ENCODE measurements at places on chromosomes 13 and 19.

GRCh38 chr19:28210886-28211285 lies 1002.1 kb downstream of the UQCRFS1 start:
- DNase-seq: no peak

DNA sequence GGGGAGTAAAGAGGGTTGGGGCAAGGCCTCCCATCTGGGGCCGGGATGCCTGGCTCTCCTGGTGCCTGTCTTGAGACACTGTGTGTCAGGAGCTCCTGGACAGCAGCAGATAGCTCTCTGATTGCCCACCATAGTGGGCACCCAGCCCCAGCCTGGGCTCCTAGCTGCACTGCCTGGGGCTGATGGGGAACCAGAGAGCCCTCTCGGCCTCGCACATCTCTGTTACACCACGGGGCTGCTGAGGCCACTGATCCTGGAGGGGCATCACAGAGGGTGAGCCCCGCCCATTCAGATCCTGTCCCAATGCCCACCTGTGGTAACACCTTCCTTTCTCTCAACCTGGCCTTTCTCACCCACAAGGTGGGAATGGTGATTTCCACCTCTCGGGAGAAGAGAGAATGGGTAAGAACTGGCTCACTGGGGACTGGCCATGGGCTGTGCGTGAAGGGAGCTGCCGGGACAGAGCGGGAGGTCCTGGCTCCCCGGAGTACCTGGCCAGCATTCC lies 135.9 kb downstream of the URI1 start:
- DNase-seq: no peak

DNA sequence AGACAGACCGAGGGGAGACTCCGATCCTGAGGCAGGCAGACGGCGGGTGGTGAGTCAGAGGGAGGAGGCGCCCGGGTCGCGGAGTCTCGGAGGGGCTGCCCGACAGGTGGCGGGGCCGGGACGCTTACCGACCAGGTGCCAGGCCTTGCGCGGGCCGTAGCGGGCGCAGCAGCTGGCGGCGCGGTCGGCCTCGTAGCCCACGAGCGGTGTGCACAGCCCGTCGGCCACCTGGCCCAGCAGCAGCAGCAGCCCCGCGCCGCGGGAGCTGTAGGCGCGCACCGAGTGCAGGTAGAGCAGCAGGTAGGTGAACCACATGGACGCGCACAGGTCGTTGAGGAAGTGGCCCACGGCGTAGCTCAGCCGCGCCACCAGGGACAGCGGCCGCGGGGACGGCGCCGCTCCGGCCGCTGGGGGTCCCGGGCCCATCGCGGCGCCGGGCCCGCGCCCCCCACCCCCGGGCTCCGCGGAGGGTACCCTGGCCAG lies 367 bp downstream of the MFSD12 start:
- peak; percentile 58 for DNase-seq

DNA sequence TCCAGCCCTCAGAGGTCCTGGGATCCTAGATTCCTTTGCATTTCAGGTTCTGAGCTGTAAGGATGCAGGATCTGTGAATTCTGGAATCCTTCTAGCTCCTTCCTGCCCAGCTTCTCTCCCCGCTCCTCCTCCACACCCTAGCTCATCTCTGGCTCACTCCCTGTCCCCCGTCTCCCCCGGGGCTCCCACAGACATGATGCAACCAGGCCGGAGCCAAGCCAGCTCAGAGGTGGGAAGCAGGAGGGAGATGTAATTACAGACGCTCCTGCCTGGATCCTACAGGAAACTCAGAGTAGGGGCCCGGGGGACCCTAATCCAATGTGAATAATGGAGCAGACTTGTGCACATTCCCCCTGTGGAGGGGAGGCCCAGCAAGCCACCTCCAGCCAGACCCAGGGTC lies 4.5 kb downstream of the GNG8 start:
- no peak for DNase-seq

DNA sequence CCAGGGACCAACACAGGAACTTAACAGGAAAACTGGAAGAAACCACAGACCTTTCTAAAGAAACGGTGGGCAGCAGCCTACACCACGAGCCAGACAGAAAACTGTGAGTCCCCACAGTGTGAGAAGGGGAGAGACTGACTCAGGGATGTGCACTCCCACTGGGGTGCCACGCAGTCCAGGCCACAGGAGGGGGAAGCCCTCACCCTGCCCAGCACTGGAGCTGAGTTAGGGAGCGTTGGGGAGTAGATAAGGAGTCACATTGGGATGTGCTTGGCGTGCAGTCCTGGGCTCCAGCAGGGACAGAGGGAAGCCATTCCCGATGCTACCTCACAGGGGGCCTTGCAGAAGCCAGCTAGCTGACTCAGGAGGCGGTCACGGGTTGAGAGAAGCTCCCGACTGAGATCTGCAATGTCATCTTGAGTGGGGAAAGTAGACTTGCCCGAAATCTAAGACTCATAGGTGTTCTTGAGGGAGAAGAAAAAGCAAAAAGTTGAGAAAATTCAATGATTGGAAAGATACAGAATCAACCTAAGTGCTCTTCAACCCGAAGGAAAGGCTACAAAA lies 17.3 kb downstream of the SIGLEC8 start:
- DNase-seq: no peak

DNA sequence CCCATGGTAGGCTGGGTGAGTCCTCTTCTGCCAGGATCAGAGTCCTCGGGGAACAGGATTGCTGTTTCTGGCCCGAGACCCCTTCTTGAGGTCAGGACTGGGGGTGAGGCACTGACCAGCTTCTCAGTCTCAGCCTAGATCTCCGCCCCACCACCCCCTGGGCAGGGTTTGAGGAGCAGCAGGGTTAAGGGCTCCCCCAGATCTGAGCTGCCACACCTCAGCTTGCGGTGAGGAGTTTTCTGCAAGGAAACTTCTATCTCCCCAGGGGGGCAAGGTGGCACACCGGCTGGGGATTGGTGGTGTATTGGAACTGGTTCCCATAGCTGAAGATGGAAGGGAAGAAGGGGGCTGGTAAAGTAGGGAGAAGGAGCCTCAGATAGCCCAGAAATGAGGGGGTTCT lies 19.5 kb downstream of the CHST8 start:
- DNase-seq: no peak

DNA sequence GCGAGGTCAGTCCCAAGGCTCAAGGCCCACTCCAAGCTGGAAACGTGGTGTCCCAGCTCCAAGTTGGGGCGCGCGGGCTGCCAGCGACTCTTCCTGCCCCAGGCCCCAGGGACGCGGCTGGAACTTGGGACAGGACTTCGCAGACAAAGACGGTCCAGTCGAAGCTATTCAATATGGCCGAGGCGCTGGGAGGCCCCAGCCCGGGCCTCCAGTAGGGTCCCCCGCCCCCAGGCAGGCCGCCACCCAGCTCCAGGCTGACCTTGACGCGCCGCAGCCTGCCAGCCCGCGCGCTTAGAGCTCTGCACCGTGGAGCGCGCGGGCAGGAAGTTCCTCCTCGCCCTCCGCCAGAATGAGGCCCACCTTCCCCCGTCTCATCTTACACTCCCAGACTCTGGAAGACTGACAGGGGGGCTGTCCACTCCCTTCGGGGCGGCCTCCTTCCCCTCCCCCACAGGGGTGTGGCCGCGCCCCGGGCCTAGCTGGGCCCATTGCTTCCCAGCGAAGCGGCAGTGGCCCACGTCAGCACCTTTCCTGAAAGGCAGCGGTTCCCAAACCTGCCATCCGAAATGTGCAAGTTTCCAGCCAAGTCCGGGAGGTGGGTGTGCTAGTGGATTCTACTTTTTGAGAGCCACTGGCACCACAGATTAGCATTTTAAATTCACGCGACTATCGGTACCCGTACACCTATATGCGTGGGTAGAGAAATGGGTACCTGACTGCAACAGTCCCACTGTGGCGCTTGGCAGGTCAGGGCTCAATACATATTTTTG lies at the start of gene CCDC8:
CCDC8 (minus strand) TSS at position 303 of the 770 bp plus-strand sequence. CDS start 754 bp downstream, outside the sequence.
- DNase-seq: no peak

DNA sequence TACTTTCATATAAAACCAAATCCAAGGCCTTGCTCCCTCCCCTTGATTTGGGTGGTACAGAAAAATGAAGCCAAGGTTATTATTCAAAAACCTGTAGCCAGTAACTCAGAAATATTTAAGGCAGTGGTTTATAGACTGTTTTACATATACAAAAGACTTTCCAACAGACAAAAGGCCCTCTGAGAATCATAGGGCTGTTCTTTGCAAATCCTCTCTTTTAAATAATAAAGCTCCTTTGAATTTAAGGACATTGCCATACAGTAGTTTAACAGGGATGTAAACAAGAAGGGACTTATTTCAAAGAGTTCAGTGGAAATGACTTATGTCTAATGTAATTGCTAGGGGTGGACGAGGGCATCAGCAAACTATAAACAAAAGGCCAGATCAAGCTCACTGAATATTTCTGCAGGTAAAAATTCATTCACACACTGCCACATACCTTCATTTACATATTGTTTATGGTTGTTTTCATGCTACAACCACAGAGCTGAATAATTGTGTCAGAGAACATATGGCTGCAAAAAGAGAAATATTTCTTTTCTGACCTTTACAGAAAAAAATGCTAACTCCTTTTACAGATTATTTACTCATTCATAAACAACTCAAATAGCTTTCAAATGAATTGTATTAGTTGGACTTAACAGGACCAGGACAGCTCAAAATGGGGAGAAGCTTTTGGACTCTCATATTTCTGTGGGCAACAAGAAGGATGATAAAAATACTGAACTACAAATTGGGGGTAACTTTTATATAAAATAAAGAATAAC lies 665.6 kb downstream of the SLITRK1 start:
- no peak for DNase-seq

GRCh38 chr19:928471-929202 lies 2.8 kb downstream of the ARID3A start:
- DNase-seq: no peak

- DNase-seq: no peak
Observed at GRCh38 chr19:19758164-19758563, 25.3 kb upstream of the ZNF14 start.

- no peak for DNase-seq
Observed at GRCh38 chr19:35429698-35430408, 18.2 kb upstream of the FFAR2 start.

DNA sequence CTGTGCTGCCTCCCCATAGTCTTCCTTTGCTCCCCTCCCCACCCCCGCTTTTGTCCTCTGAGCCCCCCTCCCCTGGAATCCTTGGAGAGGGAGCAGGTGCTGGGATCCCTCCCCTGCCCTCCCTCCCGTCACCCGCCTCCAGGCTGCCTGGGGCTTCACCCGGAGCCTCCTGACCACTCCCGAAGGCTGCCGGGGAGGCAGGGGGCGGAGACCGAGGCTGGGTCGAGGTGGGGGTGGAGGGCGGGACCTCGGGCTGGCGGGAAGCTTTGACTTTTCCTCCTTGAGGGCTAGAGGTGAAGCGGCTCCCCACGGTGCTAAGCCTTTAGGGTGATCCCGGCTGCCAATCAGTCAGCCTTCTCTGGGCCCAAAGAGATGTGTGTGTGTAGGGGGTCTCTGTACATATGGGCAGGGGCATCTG lies 1.5 kb downstream of the KMT5C start:
- no peak for DNase-seq

GRCh38 chr19:38531515-38531914 lies 86.2 kb downstream of the MAP4K1 start:
- no peak for DNase-seq

DNA sequence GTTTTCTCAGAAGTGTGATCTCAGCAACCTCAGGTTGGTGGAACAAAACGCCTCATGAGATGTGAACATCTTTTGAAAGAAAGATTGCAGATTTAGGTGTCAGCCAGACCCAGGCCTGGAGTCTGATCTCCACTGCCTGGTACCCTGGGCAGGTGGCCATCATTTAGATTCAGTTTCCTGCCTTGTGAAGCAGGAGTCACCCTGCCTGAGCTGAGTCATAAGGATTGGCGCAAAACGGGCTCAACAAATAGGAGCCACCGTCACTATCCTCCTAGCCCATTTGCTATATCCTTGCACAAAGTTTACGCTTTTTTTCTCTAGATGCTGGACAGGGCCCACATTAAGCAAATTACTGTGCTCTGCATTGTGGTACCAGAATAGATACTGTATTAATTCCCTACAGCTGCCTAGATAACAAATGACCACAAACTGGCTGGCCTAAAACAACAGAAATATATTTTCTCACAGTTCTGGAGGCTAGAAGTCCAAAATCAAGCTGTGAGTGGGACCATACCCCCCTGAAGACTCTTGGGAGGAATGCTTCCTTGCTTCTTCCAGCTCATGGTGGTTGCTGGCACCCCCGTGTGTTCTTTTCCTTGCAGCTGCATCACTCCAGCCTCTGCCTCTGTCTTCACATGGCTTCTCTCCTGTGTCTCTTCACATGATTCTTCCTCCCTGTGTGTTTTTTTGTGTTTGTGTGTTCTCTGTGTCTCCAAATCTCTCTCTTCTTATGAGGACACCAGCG lies 38.2 kb downstream of the TNFSF11 start:
- no peak for DNase-seq

DNA sequence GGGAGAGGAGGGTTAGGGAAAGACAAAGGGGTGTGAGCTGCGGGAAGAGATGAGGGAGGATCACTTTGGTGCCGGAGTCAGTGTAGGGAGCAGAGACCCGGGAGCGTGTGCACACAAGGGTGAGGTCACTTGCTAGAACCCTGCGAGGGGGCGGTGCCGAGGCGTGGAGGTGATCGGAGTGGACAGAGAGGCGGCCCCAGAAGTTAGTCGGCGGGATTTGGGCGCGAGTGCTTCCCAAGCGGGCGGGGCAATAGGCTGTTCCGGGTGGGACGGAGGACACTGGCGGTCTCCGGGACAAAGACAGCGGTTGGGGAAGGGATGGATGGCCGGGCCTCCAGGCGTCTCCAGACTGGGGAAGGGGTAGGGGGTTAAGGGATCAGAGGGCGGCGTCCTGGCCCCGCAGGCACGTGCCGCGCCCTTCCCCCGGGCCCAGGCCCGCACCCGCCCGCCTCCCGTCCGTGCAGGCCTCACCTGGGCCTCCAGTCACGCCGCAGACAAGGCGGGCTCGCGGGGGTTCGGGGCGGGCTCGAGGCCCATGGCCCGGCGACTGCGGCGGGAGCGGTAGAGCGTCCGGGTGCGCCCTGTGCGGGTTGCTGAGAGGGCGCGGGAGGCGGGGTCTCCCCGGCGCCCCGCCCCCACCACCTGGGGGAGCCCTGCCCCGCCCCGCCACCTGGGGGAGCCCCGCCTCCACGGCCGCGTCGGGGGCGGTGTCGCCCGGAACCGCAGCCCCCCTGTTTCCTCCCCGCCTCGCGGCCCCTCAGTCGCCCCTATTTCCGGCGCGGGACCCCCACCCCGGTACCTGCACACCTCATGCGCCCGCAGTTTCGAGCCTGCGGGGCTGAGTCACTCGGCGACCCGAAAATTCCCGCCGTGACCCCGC lies at the start of gene LPAR2:
LPAR2 (minus strand) TSS at position 600 of the 880 bp plus-strand sequence. CDS start 945 bp downstream, outside the sequence.
- DNase-seq: peak; percentile 77

DNA sequence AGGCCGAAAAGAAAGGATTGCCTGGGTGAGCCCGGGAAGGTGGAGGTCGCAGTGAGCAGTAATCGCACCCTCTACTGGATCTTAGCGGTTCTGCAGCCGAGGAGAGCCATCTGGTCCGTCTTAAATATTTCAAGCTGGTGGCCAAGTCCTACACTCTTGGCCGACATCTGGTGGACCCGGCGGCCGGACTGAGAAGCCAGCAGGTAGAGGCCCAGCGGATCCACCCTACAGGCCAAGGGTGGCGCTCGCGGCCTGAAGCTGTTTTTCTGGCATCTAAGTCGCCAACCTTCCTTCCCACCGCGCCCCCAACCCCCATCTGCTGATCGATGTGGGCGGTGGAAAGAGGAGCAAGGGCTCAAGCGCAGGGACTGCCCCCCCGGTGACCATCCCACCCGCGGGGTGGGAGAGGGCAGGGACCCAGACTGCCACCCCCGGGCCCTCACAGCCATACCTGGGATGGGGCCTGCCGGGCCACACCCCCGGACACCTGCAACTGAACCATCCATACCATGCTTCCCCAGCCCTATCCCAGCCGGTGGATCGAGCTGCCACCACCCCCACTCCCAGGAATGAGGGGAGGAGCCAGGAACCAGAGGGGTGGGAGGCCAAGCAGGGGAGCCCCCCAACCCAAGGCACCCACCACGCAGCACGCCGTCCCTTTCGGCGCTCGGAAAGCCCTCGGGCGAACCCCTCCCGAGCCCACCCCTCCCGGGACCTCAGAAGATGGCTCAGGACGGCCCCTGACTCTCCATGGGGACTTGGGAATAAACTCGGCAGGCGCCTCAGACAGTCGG lies 46.3 kb upstream of the ZNF730 start:
- DNase-seq: no peak
